Spinal cord (tissue), 10 donors: ENCODE measurements at places on chromosomes 5 and 9. TPM values are rescaled to one million over a fixed set of nuclear protein-coding genes. Genes with fewer than 3 reads are reported as not detected.

DNA sequence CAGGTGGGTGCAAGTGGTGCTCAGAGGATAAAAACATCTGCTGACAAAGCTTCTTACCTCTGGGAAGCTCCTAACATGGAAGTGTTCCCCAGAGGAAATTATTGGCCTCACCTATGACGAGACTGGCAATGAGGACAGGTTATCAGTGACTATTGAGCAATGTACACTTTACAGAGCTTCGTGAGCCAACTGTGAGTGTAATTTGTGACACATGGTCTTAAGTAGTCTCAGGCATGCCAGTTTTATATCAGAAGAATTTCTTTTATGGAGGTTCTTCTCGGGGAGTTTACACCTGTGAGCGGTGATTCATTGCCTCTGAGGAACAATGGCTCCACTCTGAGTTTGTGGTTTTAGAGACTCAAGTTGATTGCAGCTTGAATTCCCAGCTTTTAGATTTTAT lies 11.3 kb downstream of the ANKDD1B start:
- no peak for DNase-seq

Gene ACTBL2
- total RNA-seq: not detected

Gene BHMT
- total RNA-seq: 0.89 TPM

Gene STING1
- total RNA-seq: 16.3 TPM

Gene CCDC180
- 29.0 TPM for total RNA-seq
